ENCODE measurements at places on chromosomes 1 and 21. TPM values are rescaled to one million over a fixed set of nuclear protein-coding genes. Genes with fewer than 3 reads are reported as not detected.

The OR6K3 gene
- not detected for total RNA-seq

The TENT5C gene
- 129 TPM for total RNA-seq

- DNase-seq: no peak
Measured at GRCh38 chr1:117215733-117216462, 5.2 kb upstream of the VTCN1 start.

DNA sequence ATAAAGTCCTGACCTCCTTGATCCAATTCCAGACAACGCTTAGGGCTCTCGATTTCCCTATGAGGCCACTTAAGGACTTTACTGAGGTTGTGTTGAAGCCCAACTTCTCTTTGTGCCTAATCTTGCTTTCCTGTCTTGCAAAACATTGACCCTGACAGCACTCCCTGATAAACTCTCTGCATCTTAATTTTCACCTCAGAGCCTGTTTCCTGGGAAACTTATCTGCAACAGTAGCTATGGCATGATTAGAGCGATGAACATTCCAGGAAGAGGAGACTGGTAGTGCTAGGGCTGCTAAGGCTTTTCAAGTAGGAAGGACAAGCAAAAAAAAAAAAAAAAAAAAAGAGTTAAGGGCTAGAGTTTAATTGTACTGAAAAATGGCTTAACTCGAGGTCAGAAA is 118.9 kb downstream of the RGS21 start:
- no peak for DNase-seq

- DNase-seq: no peak
Measured at GRCh38 chr1:234863551-234863971, 253.6 kb upstream of the IRF2BP2 start.

DNA sequence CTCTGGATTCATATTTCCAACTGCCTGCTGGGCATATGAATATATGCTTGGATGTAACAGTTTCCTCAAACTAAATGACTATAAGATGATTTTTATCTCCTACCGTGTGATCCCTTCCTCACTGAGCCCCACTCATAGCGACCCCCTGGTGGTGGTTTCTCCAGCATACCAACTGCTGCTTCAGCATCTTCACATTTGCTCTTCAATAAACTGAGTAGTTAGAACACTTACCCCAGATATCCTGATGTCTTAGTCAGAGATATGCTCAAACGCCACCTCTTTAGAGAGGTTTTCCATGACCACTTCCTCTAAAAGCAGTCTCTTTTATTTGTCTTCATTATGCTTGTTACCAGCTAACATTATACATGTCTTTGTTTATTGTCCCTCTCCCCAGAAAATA is 10.2 kb upstream of the HNRNPR start:
- DNase-seq: no peak

GRCh38 chr1:20400341-20401177 is 85.5 kb downstream of the CAMK2N1 start:
- DNase-seq: no peak

- DNase-seq: no peak
Measured at GRCh38 chr1:45785583-45785982, 17.8 kb upstream of the MAST2 start.

DNA sequence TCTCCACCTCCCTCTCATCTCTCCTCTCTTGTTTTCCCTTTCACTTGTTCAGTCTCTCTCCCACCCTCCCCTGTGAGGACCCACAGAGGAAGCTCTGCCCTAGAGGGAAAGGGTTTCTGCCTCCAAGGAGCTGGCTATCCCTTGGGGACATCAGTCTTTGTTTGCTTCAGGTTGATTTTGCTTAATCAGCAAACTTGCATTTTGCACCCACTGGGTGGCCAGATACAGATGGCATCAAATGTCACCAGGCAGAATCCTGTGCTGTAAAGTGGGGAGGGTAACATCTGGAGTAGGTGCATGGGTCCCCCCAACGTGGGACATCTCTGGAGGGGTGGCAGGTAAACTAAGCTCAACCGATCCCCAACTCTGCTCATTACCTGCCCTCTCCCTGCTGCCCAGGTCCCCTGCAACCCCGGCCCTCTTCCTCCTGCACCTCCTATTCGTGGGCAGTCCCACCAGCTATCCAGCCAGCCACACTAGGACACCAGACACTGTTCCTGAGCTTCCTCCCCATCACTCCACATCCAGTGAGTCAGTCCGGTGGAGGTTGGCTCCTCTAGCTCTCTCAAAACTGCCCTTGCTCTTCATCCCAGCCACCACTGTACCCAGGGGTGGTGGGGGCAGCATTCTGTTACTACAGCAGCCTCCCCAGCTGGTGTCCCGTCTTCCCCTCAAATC is 123.3 kb downstream of the KCNN3 start:
- DNase-seq: no peak

DNA sequence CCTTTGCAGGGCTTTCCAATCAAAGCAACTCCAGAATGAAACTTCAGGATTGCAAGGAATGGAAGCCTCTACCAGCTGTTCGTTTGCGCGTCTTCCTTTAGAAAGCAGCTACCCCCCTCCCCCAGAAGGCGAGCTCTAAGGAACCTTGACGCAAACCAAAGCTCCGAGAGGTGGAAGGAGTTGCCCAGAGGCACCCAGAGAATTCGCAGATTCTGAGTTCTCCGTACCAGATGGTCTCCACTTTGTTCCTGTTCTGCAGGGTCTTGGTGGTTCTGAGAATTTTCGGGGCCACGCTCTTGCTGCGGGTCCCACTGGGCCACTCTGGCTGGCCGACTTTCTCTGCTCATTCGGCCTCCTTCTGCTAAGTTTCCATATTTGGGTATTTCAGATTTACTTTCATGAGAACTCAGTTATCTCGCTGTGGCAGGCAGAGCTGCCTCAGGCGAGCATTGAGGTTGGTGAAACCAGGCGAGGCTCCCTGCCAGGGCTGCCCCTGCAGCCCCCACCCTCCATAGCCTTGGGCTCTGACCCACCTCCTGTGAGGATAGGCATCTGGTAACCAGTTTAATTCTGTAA is 801 bp downstream of the TRAF5 start:
- no peak for DNase-seq

GRCh38 chr1:154835531-154836324 is 34.4 kb downstream of the KCNN3 start:
- no peak for DNase-seq

- DNase-seq: no peak
Measured at GRCh38 chr1:95685081-95685480, 451.1 kb downstream of the RWDD3 start.

Data from T-helper 17 cell (primary cell).